Cardiac muscle cell (in vitro differentiated cells and primary cell): ENCODE measurements at places on chromosomes 5 and 9. TPM values are rescaled to one million over a fixed set of nuclear protein-coding genes. Genes with fewer than 3 reads are reported as not detected.

DNA sequence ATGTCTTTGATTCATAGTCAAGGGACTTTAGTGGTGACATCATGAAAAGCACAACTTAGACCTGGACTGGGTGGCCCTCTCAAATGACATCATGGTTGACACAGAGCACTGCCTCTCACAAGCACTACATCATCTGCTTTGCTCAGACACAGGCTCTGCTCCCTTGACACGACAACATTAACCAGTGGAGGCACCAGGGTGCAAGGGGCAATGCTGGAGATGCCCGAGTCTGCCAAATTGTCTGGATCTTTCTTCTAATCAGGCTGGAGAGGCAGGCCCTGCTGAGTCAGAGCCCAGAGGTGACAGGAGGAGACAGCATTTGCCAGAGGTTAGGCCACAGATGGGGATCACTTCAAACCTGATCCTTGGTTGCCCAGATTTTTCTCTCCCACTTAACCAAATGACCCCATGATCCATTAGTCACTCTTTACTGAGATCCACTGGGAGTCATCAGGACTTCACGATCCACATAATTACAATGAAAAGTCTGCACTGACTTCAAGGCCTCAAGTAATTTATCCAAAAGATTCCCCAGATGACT lies 174.4 kb downstream of the SLIT3 start:
- no peak for DNase-seq

Gene PLCXD3
- total RNA-seq = 19.3 and 58.6 TPM in 2 replicates

GRCh38 chr9:134916161-134916665 lies 1.5 kb downstream of the FCN1 start:
- DNase-seq = no peak

DNA sequence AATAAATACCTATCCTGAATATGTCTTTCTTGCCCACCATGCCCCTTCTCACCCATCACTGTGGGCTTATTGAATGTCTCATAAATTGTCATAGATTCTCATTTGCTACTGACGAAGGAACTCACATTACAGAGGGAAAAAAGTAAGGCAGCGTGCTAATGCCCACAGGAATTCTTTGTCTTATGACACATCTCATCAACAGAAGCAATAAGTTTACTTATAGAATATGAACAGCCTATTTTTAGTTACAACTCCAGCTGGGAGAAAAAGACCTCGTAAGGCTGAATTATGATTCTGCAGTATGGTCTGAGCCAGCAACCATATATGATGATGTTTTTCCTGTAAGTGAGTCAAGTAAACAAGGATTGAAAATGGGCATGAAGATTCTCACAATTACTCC lies 22.4 kb upstream of the ATG10 start:
- DNase-seq = no peak

Gene CCDC187
- 0.56 and 1.3 TPM in 2 replicates for total RNA-seq

DNA sequence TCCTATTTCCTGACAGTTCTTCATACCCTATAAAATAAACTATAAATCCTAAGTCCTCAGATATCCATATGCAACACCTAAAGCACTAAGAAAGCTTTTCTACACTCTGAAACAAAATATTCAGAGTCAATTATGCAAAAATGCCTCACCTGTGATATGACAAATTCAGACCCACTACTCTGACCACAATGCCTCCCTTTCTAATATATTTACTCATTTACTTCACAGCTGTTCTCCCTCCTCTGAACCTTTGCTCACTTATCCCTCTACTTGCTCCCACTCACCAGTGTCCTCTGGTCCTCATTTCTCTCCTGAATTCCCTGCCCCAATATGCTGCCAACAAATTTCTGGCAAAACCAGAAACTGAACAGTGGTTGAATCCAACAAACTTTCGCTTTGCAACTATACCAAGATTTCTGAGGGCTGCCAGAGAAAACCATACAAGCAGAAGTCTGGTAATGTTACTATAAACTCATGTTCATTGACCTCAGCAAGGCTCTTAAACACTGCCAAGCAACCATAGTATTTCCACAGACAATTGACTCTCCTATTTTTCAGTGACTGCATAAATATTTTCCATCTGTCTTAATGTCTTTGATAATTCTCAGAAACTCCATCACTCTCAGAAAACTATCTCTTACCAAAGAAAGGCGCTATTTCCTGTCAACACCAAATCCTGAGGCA lies 7.1 kb downstream of the CCNH start:
- DNase-seq = no peak

DNA sequence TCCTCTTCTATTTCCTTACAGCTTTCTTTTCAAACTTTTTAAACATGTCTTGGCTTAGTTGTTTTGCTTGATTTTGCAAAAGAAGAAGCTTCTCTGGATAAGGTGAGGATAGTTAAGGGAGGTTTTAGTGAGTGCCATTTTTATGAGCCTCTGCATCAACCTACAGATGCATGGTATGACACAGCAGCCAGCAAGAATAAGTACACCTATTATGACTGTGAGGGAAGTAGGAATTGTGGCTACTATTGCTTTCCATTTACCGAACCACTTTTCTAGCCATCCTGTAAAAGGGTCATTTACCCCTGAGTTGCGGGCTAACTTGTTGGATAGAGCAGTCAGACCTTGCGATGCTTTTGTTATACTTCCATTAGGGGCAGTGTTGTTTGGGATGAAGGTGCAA lies 7.0 kb upstream of the TUT7 start:
- DNase-seq = no peak

- DNase-seq = no peak
Measured at GRCh38 chr5:61999371-61999770, 306.6 kb upstream of the KIF2A start.

Gene UTP15
- 11.8 and 14.8 TPM in 2 replicates for total RNA-seq

Gene ARID3C
- total RNA-seq = 0.27 and 1.7 TPM in 2 replicates

DNA sequence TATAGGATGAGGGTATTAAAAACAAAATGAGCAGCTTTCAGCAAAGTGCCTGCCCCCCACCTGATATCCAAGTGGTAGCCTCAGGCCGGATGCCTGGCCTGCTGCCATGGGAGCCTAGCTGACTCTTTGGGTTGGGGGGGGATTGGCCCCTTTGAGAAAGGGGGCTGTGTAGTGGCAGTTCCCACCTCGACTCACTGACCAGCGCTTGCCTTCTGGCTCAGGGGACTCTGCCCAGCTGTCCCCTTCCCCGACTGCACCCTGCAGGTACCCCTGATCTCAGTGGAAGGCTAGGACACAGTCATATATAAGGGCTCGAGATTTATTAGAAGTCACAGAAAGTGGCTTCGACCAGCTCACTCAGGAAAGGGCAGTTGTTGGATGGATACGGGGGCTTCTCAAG lies 1.5 kb upstream of the NEUROG1 start:
- no peak for DNase-seq

GRCh38 chr9:72012646-72013045 lies 47.8 kb downstream of the C9orf57 start:
- DNase-seq = no peak

DNA sequence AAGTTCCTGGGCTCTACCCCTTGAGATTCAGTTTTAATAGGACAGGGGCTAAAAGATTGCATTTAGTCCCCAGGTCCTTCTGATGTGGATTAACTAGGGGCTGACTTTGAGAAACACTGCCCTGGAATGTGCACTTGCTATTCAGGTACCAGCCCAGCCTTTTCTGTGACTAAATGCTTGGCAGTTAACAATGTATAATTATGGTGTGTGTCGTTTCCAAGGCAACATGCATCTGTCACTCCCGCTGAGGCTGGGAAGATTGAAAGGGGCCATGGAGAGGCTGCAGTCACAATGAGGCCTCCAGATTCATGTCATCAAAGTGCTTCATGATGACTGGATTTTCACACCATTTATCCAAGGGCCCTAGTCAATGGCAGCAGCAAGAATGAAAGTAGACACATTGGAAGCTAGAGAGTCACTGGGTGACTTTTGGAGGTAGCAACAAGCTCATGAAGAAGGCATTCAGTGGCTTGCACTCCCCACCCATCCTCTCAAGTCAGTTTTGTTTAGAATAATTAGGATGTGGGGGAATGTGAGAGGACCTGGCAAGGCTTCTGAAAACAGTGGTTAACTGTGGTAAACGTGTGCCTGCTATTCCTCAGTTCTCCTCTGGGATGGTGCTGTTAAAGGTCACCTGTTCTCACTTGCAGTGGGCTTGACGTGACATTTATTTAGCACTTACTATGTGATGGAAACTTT lies 28.3 kb downstream of the RAI14 start:
- DNase-seq = peak; percentile 17

Gene NIPAL4
- 0.18 and 0.36 TPM in 2 replicates for total RNA-seq

Gene CCDC69
- 85.4 and 104 TPM in 2 replicates for total RNA-seq

DNA sequence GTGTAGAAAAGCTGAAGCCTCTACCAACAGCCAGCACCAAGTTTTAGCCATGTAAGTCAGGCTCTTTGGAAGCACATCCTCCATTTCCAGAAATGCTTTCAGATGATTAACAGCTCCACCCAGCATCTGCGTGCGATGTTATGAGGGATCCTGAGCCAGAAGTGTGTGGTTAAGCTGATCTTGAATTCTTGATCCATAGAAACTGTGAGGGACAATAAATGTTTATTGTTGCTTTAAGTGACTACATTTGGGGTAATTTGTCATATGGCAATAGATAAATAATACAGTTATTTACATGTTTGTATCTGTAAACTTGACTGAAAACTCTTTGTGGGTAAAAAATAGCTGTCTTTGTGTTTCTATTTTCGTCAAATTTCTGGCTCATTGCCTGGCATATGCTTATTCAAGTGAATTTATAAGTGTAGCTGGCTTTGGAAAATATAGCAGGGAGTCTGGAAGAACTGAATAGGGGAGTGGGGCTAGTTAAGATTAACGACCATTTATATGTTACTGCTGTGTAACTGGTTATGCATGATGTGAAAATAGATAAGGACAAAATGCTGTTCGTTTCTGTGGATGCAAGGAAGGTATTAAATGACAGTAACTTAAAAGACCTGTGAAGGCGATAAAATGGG lies 234.1 kb downstream of the LRRC70 start:
- DNase-seq = no peak

GRCh38 chr5:109614981-109615380 lies 74.7 kb upstream of the MAN2A1 start:
- no peak for DNase-seq

Gene SPINK13
- not detected in 2 replicates for total RNA-seq

Gene FGD3
- 0.18 and 1.3 TPM in 2 replicates for total RNA-seq

Gene C9orf50
- total RNA-seq = 1.8 and 2.5 TPM in 2 replicates

Gene PCDHGA1
- 1.7 and 2.3 TPM in 2 replicates for total RNA-seq

Gene LHX2
- total RNA-seq = 0.53 and 1.3 TPM in 2 replicates

- no peak for DNase-seq
Measured at GRCh38 chr5:154442801-154443200, 3.0 kb upstream of the SAP30L start.

Gene SNAPC4
- total RNA-seq = 9.6 and 12.7 TPM in 2 replicates

Gene BSPRY
- 0.32 and 1.2 TPM in 2 replicates for total RNA-seq

Gene TAF11L5
- not detected in 2 replicates for total RNA-seq

DNA sequence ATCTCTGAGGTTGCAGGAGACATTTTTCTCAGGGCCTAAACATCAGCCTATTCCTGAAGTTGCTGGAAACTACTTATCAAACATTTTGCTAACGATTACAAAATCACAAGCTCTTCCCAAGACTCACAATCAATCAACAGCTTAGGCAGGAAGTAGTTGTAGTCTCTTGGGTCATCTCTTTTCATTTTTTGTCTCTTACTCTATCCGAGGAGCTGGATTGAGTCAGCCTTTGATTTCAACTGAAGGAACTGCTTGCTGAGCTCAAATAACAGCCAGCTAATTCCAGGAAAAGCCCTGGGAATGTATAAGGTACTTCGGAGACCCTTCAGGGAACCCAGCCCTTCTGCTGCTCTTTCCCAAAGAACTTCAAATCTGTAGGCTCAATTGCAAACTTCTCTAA lies 398.9 kb downstream of the PLK2 start:
- DNase-seq = peak; percentile 53

DNA sequence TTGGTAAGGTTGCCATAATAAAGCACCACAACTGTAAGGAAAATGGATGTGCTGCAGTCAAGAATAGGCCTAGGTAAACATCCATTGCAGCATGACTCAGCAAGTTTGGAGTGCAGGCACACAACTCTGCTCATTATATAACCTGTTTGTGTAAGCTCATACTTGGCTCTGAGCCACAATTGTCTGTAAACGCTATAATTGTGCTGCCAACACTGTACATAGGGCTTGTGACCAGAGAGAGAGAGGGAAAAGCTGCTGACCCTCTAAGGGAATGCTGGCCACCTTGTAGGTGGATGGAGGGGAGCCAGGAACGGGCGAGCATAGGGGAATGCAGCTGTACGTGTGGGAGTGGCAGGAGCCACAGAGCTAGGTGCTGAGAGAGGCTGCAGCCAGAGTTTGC lies 2186.5 kb upstream of the ACO1 start:
- no peak for DNase-seq

Gene STXBP1
- 19.8 and 95.5 TPM in 2 replicates for total RNA-seq

Gene IPPK
- 7.0 and 7.8 TPM in 2 replicates for total RNA-seq

DNA sequence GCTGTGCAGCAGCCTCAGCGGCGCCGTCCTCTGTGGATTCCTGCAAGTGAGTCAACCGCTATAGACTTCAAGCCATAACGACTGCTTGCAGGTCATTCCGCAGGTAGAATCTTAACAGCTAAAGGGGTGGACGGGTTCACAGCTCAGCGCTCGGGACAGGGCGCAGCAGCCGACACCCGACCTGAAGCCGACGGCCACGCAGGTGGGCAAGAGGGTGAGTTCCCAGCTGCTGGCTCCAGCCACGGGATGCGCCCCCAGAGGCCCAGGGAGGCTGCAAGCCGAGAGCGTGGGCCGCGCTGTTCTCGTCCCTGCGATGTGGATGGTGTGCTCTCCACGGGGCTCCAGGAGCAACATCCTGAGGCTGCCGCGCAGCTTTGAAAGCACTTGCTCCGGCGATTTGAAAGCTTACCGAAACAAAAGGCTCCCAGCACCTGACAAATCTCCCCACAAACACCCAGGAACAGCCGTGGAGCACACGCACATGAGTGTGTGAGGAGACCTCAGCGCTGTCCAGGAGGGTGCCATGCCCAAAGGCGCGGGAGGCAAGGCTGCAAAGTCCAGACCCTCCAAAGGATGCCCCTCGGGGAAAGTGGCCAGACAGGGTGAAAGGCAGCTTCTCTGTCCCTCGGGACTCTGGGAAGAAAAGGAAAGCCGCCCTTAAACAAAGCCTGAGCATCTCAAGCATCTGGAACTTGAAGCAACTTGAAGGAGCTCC lies 48.7 kb downstream of the EXD3 start:
- no peak for DNase-seq

Gene MAMDC2
- 0.32 and 0.54 TPM in 2 replicates for total RNA-seq

DNA sequence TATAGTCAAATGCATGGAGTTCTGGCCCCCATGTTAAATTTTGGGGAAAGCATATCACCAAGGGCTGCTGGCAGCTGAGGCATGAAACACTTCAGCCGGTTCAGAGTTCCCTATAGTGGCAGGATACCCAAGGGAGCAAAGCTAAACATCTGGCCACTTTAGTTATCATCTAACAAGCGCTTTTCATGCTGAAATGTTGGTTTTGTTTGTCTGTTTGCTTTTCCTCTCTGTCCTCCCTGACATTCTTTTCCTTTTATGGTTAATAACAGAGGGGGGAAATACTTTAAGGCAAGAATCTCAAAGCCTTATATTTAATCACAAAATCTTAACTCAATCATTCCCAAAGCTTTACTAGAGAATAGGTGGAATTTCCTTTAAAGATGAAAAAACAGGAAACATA lies 11.9 kb downstream of the APBA1 start:
- DNase-seq = no peak

Gene HSPB3
- total RNA-seq = 45.4 and 79.4 TPM in 2 replicates

GRCh38 chr9:91562416-91562815 lies 138.8 kb upstream of the NFIL3 start:
- peak; percentile 22 for DNase-seq
